Aorta (tissue), 5 donors: ENCODE measurements at places on chromosomes 13 and 19. TPM values are rescaled to one million over a fixed set of nuclear protein-coding genes. Genes with fewer than 3 reads are reported as not detected.

The ZNF304 gene
- 4.5 TPM for polyA plus RNA-seq

The PRKD2 gene
- polyA plus RNA-seq = 79.2 TPM

The GAS6 gene
- polyA plus RNA-seq = 244 TPM

The MATK gene
- 1.7 TPM for polyA plus RNA-seq

The PLPPR3 gene
- not detected for polyA plus RNA-seq
